ENCODE measurements at places on chromosomes 11 and 22.

GRCh38 chr11:76798671-76799065 lies 15.5 kb downstream of the TSKU start:
- H3K4me3 ChIP-seq, result no peak overlapping the region
- H3K4me1 ChIP-seq, result peaks cover 12% of the 10 kb centered on the region
- H3K27me3 ChIP-seq, result peaks cover 12% of the 10 kb centered on the region
- DNase-seq, result no peak
- no peak overlapping the region for H3K27ac ChIP-seq

GRCh38 chr11:86955361-86956120 lies at the start of gene FZD4:
Gene FZD4, minus strand, starts transcription at chr11:86955395. Its CDS starts 310 bp downstream, at chr11:86955085.
- peak; percentile 77 for DNase-seq
- peak within 1 kb of the TSS; percentile 87 for H3K4me3 ChIP-seq
- H3K36me3 ChIP-seq, result no peaks in the 10 kb centered on the region
- peaks cover 70% of the 10 kb centered on the region for H3K27me3 ChIP-seq

DNA sequence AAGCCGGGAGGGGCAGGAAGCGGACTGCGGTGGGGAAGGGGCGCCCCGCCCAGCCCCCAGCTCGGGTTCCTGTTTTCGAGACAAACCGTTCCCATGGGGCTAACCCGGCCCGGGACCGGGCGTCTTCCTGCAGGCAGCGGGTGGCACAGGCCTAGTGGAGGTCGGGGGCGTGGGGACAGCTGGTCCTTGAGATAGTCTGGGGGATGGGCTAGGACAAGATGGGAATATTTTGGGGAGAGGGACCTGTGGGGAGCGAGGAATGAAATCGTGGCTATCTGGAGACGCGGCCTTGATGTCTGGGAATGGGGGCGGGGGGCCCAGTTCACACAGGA lies 1.2 kb upstream of the RASGRP2 start:
- DNase-seq, result peak; percentile 93
- no peaks in the 10 kb centered on the region for H3K27me3 ChIP-seq
- H3K4me3 ChIP-seq, result peak overlapping the region; percentile 80

DNA sequence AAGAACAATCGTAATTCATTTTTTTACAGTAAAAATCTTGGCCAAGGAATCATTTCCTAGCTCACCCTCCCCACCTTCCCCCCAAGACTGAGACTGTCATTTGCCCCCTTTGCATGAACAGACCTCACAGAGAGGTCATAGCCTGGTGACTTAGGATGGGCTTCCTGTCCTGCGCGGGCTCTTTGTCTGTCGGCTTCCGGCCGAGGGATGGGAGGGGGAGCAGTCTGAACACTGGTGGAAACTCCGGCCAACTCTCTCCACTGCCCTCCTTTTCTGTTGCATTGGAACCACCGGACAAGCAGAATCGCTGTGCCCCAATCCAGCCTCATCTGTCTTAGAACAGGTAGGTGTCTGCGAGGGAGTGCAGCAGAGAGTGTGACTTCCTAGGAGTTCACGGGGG lies 41.7 kb downstream of the TEAD1 start:
- H3K4me3 ChIP-seq, result no peak overlapping the region
- H3K27ac ChIP-seq, result no peak overlapping the region
- H3K4me1 ChIP-seq, result peaks cover 14% of the 10 kb centered on the region
- DNase-seq, result no peak
- peaks cover 87% of the 10 kb centered on the region for H3K27me3 ChIP-seq
- no peaks in the 10 kb centered on the region for H3K36me3 ChIP-seq

DNA sequence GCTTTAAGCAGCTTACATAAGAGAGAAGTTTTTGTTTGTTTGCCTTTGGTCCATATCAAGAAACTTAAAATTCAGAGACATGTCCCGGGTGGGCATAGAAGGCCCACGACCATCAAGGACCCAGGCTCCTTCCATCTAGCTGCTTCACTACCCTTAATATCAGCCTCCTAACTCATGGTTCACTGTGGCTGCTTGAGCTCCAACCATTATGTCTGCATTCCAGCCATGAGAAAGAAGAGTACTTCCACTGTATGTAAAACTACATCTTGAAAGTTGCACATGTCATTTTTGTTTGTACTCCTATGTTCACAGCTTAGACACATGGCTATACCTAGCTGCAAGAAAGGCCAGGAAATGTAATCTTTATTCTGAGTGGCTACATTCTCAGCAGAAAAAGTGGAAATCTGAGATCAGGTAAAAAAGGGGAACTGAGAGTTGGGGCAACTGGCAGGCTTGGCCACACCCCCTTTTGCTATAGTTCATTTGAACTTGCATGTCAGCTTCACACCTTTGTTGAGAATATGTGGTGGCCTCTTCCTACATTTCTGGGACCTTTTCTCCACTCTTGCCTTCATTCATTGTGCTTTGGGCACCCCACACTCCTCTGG lies 81.3 kb upstream of the TP53I11 start:
- no peaks in the 10 kb centered on the region for H3K4me1 ChIP-seq
- H3K27me3 ChIP-seq, result peaks cover 12% of the 10 kb centered on the region
- no peak for DNase-seq
- H3K27ac ChIP-seq, result no peak overlapping the region

DNA sequence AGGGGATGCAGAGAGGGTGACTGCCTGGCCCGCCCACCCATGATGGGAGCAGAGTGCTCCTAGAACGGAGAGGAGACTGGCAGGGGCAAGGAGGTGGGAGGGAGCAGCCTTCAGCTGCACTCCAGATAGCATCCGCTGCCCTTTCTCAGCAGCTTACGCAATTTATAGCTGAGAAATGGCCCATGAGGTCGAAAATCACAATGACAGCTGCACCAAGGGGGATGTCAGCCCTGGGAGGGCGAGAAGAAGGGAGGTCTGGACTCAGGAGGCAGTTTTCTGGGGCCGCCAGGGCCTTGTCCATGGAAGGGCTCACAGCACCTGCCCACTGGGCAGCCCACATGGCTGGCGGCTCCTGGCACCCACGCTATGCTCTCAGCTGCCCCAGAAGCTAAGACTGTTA lies 17.6 kb upstream of the MOB2 start:
- DNase-seq, result no peak
- no peak overlapping the region for H3K27ac ChIP-seq
- H3K4me3 ChIP-seq, result no peak overlapping the region
- peaks cover 13% of the 10 kb centered on the region for H3K36me3 ChIP-seq
- no peaks in the 10 kb centered on the region for H3K4me1 ChIP-seq

DNA sequence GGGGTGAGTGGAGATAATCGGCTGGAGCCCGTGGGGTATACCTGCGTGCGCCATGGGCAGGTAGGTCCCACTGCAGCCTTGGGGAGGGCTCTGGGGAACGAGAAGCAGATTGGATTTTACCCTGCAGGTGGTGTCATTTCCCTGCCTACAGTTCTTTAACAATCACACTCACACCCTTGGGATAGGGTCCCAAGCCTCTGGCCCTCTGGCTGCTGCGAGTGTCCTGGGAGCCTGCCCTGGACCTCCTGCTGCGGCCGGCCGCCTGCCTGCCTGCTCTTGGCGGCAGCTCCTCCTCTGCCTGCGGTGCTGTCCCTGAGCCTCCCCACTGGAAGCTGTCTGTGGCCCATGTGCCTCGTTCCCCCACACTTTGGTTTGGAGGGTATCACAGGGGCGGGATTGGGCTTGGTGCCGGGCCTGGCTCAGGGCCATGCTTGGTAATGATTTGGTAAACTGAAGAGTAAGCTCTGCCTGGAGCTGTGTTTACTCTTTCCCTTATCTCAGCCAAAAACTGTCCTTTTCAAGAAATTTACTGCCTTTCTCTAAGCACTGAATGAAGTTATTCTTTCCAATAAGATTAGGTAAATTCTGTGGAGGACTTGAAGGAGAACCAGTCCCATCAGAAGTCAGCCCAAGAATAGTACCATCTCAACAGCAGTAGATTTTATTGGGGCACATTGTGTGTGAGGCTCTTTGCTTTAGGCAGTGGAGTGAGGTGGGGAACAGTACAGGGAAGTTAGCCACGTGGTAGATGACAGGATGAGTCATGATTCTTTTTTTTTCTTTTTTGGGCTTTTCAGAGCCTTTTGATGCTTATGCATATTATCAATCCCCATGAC lies 53.7 kb downstream of the TBC1D22A start:
- H3K27me3 ChIP-seq, result no peaks in the 10 kb centered on the region
- peaks cover 20% of the 10 kb centered on the region for H3K36me3 ChIP-seq
- H3K4me3 ChIP-seq, result no peak overlapping the region
- DNase-seq, result no peak
- H3K27ac ChIP-seq, result no peak overlapping the region

DNA sequence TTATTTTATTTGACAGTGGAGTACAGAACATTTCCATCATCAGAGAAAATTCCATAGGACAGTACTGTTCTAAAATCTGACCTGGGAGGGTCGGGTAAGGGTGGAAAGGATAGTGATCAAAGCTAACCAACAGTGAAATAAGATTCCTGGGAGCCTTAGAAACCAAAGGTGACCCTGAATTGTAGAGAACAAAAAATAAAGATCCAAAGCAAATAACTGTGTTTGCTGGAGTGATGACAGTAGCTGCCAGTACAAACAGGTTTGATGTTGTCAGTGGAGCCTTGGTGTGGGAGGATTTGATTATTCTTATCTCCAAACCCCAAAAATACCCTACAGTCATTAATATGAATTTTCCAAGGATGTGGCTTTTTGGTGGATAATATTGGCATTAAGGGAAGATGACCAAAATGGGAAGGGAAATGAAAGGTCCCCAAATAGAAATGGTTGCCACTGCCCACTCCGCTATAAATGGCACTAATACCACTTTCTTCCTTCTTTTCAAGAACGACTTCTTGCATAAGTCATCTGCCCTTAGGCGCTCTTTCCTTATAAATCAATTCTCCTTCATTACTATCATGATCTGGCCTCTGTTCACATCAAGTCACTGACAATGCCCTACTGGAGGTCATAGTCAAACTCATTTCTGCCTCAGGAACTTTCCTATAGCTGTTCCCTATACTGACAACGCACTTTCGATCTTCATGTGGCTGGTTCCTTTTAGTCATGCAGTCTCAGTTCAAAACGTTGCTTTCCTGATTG lies 44.4 kb downstream of the EHF start:
- H3K4me1 ChIP-seq, result peaks cover 5% of the 10 kb centered on the region
- H3K36me3 ChIP-seq, result peaks cover 1% of the 10 kb centered on the region
- H3K4me3 ChIP-seq, result no peak overlapping the region
- H3K27ac ChIP-seq, result no peak overlapping the region
- peaks cover 64% of the 10 kb centered on the region for H3K27me3 ChIP-seq

- no peak overlapping the region for H3K4me3 ChIP-seq
- H3K27ac ChIP-seq, result no peak overlapping the region
- no peaks in the 10 kb centered on the region for H3K36me3 ChIP-seq
Observed at GRCh38 chr11:14977101-14977880, 5.1 kb upstream of the CALCA start.

DNA sequence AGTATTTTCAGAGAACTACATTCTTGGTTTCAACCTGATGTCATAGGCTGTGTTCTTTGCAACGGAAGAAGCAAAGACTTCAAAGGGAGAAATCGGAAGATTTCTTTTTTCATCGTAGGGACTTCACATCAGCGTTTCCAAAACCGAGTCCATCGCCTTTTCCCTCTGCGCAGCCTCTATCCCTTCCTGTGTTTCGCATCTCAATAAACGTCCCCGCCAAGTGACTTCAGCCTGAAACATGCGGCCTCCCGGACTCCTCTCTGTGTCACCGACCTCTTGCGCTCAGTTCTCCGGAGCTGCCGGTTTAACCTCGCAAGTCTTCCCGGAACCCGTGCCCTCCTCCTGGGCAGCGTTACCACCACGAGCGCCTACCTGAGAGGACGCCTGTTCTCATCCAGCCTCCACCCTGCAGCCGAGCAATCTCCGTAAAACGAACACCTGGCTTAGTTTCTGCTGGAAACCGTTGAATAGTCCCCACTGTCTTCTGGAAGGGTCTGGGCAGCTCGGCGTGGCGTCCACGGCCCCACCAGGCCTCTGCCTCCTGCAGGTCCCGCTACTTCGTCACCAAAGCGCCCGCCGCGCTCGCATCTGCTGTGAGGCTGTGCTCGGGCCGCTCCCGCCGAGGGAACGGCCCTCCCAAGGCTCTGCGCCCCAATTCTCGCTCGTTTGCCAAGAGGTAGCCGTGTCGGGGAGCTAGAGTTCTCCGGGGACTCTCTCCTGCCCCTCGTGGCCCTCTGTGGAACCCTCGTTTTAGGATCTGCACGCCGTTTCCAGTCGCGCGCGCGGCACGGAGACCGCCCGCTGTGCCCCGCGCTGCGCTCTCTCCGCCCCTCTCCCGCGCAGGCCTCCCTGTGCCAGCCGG lies at the start of gene GLB1L3:
Gene GLB1L3, plus strand, starts transcription at position 846 of the 862 bp plus-strand sequence. CDS start 362 bp downstream, outside the sequence.
- peaks cover 12% of the 10 kb centered on the region for H3K36me3 ChIP-seq
- H3K27me3 ChIP-seq, result peaks cover 4% of the 10 kb centered on the region
- H3K27ac ChIP-seq, result peak within 1 kb of the TSS; percentile 93
- peak; percentile 90 for DNase-seq
- peak within 1 kb of the TSS; percentile 96 for H3K4me3 ChIP-seq

- DNase-seq, result no peak
- H3K4me3 ChIP-seq, result no peak overlapping the region
- H3K36me3 ChIP-seq, result no peaks in the 10 kb centered on the region
- peaks cover 2% of the 10 kb centered on the region for H3K27me3 ChIP-seq
- H3K4me1 ChIP-seq, result peaks cover 40% of the 10 kb centered on the region
Observed at GRCh38 chr11:18772211-18772610, 19.4 kb downstream of the PTPN5 start.

GRCh38 chr11:60944490-60945294 lies 7.3 kb downstream of the SLC15A3 start:
- H3K27me3 ChIP-seq, result peaks cover 15% of the 10 kb centered on the region
- no peak overlapping the region for H3K4me3 ChIP-seq
- DNase-seq, result no peak
- peaks cover 2% of the 10 kb centered on the region for H3K4me1 ChIP-seq
- no peaks in the 10 kb centered on the region for H3K36me3 ChIP-seq

GRCh38 chr11:12075822-12076821 lies 34.3 kb upstream of the MICAL2 start:
- no peaks in the 10 kb centered on the region for H3K36me3 ChIP-seq
- H3K27me3 ChIP-seq, result peaks cover 14% of the 10 kb centered on the region
- H3K4me3 ChIP-seq, result no peak overlapping the region

DNA sequence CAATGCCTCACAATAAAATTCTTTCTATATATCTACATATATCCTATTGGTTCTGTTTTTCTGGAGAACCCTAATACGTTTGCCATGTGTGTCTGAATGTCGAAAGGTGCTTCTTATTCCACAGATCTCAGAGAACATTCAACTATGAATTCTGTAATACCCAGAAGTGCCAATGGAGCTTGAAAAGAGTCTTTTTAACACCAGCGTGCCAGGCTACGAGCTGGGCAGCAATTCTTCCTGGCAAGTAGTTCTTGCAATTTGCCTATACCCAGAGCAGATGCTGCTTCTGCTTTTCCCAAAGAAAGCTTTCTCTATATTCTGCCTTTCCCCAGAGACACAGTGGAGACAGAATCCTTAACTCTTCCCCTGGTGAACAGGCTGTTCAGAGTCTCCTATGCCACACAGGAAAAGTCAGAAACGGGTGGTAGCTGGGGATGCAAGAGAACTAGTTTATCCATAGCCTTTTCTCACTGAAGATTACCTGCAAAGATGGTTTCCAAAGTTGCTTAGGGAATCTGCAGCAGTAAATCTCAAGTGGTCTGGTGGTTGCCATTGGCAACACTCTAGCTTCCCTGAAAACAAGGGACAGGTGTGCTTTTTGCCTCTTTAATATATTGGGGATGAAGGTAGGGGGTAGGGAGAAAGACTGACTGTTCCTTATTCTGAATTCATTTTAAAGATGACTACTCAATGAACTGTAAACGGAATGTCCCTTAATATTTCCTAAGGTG lies 16.8 kb upstream of the PAFAH1B2 start:
- no peak for DNase-seq
- no peaks in the 10 kb centered on the region for H3K36me3 ChIP-seq
- peaks cover 10% of the 10 kb centered on the region for H3K27me3 ChIP-seq
- no peak overlapping the region for H3K4me3 ChIP-seq

- peaks cover 9% of the 10 kb centered on the region for H3K4me1 ChIP-seq
- H3K36me3 ChIP-seq, result no peaks in the 10 kb centered on the region
- no peak overlapping the region for H3K4me3 ChIP-seq
- DNase-seq, result no peak
Observed at GRCh38 chr11:10645212-10645795, 48.3 kb downstream of the IRAG1 start.

Measured in activated CD8-positive, alpha-beta memory T cell treated with anti-CD3 and anti-CD28 coated beads, Interleukin-2, amount 10 ng/mL, durations not matched to agents 7 days and 5 days (primary cell).